ENCODE measurements at places on chromosomes 7 and 10.

GRCh38 chr10:14185316-14186045 is 145.2 kb downstream of the FRMD4A start:
- peak overlapping the region; percentile 84 for H3K27ac ChIP-seq
- DNase-seq: peak; percentile 40
- no peaks in the 10 kb centered on the region for H3K36me3 ChIP-seq
- H3K4me3 ChIP-seq: no peak overlapping the region
- H3K27me3 ChIP-seq: 0 out of 3 replicates have a peak, but pooled peaks cover 2% of the 10 kb centered on the region
- H3K4me1 ChIP-seq: peaks cover 38% of the 10 kb centered on the region

DNA sequence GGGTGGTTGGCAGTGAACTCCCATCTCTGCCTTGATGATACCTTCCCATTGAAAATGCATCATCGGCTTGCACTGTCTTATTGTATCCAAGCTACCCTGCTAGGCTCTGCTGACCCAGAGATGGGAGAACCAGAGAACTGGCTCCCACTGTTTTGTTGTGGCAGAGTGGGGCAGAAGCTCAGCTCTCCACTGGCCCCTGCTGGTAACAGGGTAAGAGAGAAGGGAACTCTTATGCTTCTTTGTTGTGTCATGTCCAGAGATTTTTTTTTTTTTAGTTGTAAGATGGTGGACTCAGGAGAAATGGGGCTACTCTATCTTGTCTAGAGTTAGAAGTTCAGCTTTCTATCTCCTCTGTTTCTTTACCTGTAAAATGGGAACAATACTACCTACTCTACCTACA is 100.5 kb upstream of the SDK1 start:
- H3K27me3 ChIP-seq: peaks cover 13% of the 10 kb centered on the region
- no peak overlapping the region for H3K27ac ChIP-seq
- H3K4me3 ChIP-seq: no peak overlapping the region
- H3K36me3 ChIP-seq: no peaks in the 10 kb centered on the region
- no peaks in the 10 kb centered on the region for H3K4me1 ChIP-seq

DNA sequence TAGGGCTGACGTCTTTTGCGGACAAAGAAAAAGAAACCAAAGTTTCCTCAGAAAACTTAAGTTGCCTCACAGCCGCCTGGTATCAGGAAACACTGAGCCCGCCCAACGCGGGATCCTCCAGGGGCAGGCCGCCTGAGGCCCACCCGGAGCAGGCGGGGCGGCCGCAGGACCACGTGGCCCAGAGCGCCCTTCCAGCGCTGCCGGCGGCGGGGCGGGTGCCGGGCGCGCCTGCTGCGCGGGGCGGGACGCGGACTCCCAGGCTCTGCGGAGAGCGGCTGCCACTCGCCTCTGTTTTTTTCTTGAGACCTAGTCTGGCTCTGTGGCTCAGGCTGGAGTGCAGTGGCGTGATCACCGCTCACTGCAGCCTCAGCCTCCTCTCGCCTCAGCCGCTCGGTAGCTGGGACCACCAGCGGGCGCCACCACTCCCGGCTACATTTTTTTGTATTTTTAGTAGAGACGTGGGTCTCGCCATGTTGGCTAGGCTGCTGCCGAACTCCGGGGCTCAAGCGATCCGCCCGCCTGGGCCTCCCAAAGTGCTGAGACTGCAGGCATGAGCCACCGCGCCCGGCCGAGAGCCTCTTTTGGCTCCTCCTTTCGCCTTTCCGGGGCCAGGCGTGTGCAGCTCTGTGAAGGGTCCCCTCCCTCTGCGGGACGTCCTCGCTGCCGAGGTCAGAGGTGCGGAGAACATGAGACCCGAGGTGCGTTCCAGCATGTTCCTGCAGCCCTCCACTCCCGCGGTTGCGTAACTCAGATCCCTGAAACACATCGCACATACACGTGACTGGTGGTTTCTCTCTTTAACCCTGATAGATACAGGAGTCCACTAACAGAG is 11.6 kb upstream of the HNRNPF start:
- H3K36me3 ChIP-seq: no peaks in the 10 kb centered on the region
- peak overlapping the region; percentile 13 for H3K4me3 ChIP-seq
- peaks cover 43% of the 10 kb centered on the region for H3K4me1 ChIP-seq
- DNase-seq: peak; percentile 68

DNA sequence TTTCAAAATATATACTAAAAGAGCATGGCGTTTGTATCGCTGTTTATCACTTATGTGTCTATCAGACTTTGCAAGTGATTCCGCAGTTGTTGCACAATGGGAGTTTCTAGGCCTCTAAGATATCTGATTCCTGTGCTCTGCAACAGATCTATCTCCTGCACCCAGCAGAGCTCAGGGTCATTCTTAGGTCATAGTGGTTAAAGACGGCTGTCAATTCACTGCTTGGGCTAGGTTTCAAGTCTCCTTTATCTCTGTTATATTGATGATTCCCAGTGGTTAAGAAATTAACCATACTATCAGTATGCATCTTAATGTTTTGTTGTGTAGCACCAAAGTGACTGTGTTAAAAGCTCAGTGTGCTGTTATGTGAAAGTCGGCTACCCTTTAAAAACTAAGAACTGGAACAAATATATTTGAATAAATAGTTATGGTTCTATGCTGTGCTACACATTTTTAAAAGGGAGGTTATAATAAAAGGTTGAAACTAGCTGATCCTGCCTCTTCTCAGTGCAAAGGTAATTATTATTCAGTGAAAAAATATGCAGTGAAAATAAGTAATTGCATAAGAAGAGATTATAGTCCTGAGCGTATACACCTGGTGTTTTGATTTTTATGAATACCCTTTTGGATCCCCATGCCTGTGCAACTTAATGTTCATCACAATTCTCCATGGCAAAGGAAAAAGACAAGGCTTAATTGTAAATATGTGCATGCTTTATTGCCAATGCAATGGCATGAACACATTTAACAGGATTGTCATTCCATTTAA is 24.0 kb downstream of the HOXA1 start:
- DNase-seq: peak; percentile 39
- H3K27me3 ChIP-seq: no peaks in the 10 kb centered on the region
- H3K36me3 ChIP-seq: no peaks in the 10 kb centered on the region
- no peaks in the 10 kb centered on the region for H3K4me1 ChIP-seq
- no peak overlapping the region for H3K27ac ChIP-seq

DNA sequence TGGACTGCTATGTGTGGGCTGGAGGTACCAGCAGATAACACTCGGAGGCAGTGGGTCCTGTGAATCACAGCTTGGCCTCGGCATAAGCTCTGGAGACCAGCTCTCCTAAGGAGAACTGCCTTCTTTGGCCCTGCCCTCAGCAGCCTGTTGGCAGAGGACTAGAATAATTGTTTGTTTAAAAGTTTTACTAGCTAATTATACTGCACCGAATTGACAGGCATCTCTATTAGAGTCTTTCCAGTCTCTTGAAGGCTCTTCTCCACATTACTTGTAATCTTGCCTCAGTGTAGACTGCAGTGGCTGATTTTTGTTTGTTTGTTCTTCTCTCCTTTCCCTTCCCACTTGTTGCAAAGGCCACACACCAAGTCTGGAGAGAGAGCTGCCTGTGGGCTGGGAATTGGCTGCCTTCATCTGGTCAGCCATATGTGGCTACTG is 183.2 kb downstream of the AUTS2 start:
- DNase-seq: no peak
- no peaks in the 10 kb centered on the region for H3K4me1 ChIP-seq
- H3K27ac ChIP-seq: no peak overlapping the region
- H3K36me3 ChIP-seq: no peaks in the 10 kb centered on the region

Data from K562 (cell line).